ENCODE measurements at places on chromosomes 4 and X.

DNA sequence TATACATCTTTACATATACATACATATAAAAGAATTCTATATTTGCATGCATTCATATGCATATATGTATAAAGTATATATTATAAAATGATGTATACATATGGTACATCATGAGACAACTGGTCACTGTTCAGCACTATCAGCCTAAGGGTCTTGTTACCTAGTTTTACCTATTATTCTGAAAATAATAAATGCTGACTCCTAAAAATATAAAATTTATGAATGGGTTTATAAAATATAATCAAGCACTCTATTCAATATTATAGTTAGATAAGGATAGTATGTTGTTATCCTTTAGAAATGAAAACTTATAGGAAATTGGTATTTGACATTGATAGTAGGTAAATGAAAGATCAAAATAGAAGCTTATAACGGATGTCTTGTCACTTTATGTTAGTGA lies 324.2 kb downstream of the GBA3 start:
- DNase-seq, result no peak

- no peak for DNase-seq
Observed at GRCh38 chr4:75708218-75708691, 16.1 kb upstream of the USO1 start.

GRCh38 chr4:165328101-165328425 lies 594 bp downstream of the MSMO1 start:
- no peak for DNase-seq

GRCh38 chr4:94848326-94848725 lies 90.6 kb downstream of the BMPR1B start:
- DNase-seq, result no peak

DNA sequence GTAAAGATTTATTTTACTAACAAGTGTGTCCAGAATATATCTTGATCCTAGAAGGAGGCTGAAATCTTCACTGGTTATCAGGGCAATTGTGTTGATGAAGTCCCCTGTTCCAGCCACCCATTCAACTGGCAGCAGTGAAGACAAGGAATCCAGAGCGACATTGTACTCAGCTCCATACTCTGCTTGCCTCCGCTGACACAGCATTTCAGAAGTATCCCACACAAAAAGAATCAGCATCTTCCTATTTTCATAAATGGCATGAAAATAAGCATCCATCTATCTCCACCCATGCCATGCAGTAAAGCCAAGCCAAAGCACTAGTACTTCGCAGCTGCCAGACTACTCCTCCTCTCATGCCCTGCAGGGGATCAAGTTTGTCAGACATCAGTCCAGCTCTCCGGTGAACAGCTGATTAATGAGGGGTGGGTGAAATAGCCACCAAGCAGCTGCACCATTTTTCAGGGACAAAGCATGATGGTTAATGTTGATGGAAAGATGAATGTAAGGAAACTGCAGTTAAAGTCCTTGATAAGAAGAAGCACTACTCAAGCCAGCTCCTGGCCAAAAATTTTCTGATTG lies 54.0 kb downstream of the COL25A1 start:
- DNase-seq, result no peak

- DNase-seq, result no peak
Observed at GRCh38 chr4:139668036-139668435, 2.4 kb downstream of the MGST2 start.

GRCh38 chr4:11232015-11232414 lies 196.7 kb downstream of the HS3ST1 start:
- DNase-seq, result no peak

DNA sequence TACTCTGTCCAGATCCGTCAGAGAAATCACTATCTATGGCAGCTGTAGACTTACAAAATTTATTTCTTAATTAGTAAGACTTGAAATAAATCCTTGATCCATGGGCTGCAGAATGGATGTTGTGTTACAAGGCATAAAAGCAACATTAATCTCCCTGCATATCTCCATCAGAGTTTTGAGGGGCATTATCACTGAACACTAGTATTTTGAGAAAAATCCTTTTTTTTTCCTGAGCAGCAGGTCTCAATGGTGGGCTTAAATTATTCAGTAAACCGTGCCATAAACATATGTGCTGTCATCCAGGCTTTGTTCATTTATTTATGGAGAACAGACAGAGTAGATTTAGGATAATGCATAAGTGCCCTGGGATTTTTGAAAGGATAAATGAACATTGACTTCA lies 457.9 kb upstream of the CTSO start:
- DNase-seq, result no peak

DNA sequence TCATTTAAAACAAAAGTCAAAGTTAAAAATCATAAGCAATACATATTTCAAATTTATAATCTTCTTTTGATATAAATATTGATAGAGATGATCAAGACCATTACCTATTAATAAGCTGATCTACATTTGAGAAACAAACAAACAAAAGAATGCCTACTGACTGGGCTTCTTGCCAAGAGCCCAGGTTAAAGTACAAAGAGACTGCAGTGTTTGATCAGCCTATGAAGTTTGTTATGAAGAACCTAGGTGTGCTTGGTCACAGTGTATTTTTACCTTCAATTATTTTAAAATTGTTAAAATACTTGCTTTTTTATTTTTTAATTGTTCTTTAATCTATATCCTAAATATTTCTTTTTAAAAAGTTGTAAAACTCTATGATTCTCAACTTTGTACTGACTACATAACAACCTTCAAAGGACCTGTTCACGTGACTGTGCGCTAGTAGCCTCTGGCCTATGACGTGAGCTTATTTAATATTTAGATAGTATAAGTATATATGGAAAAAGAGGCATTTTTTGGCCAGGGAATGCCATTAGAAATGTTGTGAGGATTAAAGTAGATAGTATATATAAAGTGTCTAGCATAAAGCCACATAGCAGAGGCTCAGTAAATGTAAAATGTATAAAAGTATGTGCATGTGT lies 11.4 kb upstream of the SLC39A8 start:
- no peak for DNase-seq

DNA sequence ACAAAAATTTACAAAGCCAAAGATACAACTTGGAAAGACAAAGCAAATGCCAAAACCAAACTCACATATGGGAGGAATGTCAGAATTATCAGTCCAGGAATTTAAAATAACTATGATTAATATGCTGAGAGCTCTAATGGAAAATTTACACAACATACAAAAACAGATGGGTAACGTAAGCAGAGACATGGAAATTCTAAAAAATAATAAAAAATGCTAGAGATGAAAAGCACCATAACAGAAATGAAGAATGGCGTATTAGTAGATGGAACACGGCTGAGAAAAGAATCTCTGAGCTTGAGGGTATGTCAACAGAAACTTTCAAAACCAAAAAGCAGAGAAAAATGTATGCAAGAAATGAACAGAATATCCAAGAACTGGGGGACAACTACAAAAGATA lies 4.1 kb upstream of the MANBA start:
- DNase-seq, result no peak

- DNase-seq, result no peak
Observed at GRCh38 chr4:130257271-130257670, 1161.3 kb downstream of the C4orf33 start.

DNA sequence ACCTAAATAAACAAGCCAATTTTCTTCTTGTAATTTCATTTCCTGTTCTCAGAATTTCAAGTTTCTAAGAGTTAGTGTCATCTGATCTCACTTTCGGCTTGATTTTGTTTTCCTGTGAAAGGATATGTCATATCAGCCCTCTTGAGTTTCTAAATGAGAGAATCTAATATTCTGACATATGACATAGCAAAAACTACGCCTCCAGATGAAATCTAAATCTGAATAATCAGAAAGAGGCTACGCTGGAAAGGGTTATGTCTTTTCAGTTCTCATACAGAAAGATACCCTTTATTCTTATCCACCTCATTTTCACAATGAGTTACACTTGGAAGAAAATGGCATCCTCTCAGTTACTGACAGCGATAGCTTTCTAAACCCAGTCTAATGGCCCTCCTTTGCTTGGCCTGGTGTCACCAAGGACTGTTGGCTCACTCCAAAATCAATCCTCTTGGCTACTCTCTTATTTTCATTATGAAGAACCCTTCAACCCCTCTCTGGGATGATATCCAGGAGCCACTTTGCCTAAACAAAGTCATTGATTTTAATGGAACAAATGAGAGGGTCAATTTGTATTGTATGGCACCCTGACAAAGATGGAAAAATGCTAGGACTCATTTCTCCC lies 65.6 kb downstream of the ASB9 start:
- DNase-seq, result no peak

DNA sequence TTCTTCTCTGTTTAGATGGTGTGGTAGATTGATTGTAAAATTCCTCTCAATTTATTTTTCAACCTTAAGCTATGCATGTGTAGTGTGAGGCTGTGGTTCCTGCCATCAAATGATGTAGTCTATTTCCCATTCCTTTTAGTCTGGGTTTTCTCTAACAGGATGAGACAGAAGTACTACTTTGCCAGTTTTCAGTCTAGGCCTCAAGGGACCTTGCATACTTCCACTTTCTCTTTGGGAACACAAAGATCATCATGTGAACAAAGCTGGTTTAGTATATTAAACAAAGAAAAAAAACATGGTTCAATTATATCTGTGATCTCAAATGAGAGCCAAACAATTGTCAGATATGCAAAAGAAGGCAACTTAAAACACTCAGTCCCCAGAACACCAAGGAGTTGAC lies 1284.0 kb downstream of the RAPGEF2 start:
- DNase-seq, result no peak

- no peak for DNase-seq
Observed at GRCh38 chr4:97819294-97819693, 324.0 kb downstream of the STPG2 start.

DNA sequence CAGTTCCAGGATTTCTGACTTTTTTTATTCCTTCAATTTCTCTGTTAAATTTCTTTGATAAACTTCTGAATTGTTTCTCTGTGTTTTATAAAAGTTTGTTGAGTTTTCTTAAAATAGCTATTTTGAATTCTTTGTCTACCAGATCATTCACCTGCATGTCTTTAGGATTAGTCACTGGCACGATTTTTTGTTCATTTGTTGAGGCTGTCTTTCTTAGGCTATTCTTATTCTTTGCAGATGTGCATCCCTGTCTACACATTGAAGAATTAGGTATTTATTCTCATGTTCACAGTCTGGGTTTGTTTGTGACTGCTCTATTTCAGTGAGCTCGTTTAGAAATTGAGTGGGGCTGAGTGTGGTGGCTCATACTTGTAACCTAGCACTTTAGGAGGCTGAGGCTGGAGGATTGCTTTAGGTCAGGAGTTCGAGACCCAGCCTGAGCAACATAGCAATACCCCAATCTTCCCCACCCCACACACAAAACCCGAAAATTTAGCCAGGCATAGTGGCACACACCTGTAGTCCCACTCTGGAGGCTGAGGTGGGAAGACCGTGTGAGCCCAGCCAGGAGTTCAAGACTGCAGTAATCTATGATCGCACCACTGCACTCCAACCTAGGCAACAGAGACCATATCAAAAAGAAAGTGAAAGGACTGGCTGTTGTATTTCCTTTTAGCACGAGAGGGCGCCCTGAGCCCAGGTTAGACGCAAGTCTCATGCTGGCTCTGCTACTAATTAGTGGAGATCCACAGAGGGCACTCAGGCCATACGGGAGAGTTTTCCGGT lies 42.0 kb downstream of the F8 start:
- peak; percentile 93 for DNase-seq

DNA sequence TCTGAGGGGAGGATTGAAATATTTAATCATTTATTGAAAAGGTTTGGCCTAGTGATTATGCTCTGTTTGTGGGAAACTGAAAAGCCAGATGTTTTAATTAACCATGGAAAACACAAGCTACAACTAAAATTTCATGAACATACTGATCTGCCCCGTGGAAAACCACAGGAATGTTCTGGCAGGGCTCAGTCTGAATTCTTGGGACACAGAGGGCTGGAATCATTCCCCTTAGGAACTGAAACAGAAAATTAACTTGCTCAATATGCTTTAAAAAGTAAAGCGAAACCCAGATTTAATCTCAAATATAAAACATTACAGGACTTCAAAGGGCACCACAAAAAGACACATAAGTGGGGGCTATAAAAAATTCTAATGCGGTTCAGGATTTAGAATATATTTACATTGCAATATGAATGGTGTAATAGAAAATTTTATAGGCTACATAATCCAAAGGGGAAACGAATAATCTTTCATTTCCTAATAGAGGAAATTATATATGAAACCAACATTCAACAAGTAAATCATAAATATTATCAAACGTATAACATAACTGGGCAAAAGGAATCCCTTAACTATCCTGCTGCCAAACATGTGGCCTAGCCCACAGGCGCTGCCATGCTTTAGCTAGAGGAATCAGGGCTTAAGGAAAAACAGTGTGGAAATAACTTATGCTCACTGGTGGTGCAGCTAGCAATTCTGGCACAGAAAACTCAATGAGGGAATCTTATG lies 70.9 kb downstream of the APBB2 start:
- no peak for DNase-seq

DNA sequence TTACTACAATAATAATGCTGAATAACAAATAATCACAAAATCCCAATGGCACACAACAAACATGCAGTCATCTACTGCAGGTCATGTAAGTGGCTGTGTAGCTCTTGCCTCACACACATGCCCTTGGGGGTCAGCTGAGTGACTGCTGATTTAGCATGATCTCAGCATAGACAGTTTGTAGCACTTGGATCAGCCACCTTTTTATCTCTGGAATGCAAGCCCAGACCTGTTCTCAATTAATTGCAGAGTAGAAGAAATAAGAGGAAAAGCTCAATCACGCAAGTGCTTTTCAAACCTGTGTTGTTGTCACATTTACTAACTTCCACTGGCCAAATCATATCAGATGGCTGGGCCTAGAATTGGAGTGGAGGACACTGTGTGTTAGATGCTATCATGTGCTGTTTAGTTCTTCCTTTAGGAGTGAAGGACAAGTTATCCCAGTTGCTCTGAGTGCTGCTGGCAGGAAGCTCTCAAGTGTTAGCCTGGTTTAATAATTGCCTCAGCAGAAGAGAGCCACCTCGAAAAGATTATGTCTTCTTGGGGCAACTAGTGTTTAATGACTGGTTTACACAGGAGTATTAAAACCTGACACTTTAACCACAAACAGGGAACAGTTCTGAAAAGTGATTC lies 128.3 kb upstream of the EPHA5 start:
- no peak for DNase-seq

GRCh38 chr4:169314906-169315305 lies 44.1 kb upstream of the SH3RF1 start:
- DNase-seq, result peak; percentile 55

DNA sequence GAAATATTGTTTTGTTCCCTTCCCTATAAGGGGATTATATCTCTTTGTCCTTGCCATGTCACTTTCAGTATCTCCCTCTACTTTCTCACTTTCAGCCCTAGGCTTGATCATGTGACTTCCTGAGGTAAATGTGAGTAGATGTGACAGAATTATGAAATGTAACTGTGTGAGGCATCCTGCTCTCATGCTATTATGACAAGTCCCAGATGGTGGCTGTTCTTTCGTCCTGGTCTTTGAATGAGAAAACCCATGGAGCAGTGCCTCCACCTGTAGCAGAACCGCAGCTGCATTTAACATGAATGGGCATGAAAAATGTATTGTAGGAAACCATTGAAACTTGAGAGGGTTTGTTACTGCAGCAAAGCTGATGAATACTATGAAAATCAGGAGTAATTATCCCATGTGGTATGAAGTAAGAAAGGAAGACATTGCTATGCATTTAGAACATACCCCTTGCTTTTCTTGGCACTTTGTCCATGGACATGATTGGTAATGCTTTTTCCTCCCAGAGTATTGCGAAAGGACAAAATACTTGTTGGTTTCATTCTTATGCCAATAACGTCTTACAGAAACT lies 202.2 kb upstream of the GPRIN3 start:
- no peak for DNase-seq

- no peak for DNase-seq
Observed at GRCh38 chr4:186932196-186932595, 208.5 kb upstream of the FAT1 start.

All from posterior cingulate gyrus (tissue), 11 donors.